Aorta (tissue), 5 donors: ENCODE measurements at places on chromosomes 11 and 22. TPM values are rescaled to one million over a fixed set of nuclear protein-coding genes. Genes with fewer than 3 reads are reported as not detected.

GRCh38 chr11:96242191-96242847, 100.7 kb downstream of the MAML2 start:
- peaks cover 9% of the 10 kb centered on the region for H3K4me1 ChIP-seq
- no peak for DNase-seq
- no peaks in the 10 kb centered on the region for H3K36me3 ChIP-seq
- peak overlapping the region; percentile 26 for H3K4me3 ChIP-seq

- H3K4me3 ChIP-seq: no peak overlapping the region
- H3K36me3 ChIP-seq: no peaks in the 10 kb centered on the region
- no peak for DNase-seq
- no peaks in the 10 kb centered on the region for H3K27me3 ChIP-seq
Observed at GRCh38 chr11:118282606-118283005, 18.5 kb upstream of the MPZL2 start.

DNA sequence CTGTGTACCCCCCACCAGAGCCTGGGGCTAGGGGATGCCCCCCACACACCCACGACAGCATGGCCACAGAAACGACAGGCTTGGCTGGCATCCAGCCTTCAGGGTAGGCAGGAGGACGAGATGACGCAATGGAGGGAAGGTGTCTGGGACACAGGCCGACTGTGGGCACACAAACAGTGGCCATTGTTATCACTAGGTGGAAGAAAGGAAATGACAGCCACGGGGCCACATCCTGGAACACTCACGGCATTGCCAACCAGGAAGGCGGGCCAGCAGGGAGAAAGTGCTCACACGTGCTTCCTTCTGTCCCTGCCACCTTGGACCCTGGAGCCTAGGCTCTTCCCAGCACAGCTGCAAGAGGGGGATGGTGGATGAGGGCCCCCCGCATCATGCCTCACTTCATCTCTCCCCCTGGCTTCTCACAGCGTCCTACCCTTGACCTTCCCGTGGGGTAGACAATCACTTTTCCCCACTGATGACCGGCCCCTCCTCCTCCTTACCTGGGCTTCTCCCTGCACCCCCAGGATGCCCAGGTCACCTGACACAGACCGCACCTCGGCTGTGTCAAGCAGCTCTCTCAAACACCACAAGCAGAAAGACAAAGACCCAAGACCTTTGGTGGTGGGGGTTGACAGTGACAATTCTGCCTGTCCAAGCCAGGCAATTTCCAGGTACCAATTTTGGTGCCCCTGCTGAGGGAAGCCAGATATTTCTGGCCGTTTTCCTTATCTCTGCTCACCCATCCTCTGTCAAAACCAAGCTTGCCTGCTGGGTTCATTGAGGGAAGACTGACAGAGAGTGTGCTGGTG, 8.6 kb downstream of the PLA2G6 start:
- no peaks in the 10 kb centered on the region for H3K36me3 ChIP-seq
- H3K4me1 ChIP-seq: no peaks in the 10 kb centered on the region
- DNase-seq: peak; percentile 70
- no peak overlapping the region for H3K4me3 ChIP-seq
- H3K27me3 ChIP-seq: no peaks in the 10 kb centered on the region
- H3K27ac ChIP-seq: no peak overlapping the region

GRCh38 chr11:80146232-80146631, 705.4 kb upstream of the TENM4 start:
- no peaks in the 10 kb centered on the region for H3K36me3 ChIP-seq
- H3K27me3 ChIP-seq: no peaks in the 10 kb centered on the region
- no peak overlapping the region for H3K4me3 ChIP-seq

Gene FUT4
- total RNA-seq: 9.7 TPM

Gene CALCA
- not detected for total RNA-seq

Gene CABP4
- total RNA-seq: 2.4 TPM

Gene INPP5J
- total RNA-seq: 2.4 TPM
